GM19239 (cell line): ENCODE measurements at places on chromosomes 13 and 19.
A peak's percentile ranks its signal among the peaks of the same experiment; 100 is the strongest.

- DNase-seq, result no peak
Observed at GRCh38 chr13:38462605-38463004, 113.0 kb downstream of the UFM1 start.

- peak; percentile 73 for DNase-seq
Observed at GRCh38 chr13:40388617-40389016, 277.8 kb downstream of the FOXO1 start.

- no peak for DNase-seq
Observed at GRCh38 chr13:32381539-32381938, 46.4 kb downstream of the N4BP2L1 start.

DNA sequence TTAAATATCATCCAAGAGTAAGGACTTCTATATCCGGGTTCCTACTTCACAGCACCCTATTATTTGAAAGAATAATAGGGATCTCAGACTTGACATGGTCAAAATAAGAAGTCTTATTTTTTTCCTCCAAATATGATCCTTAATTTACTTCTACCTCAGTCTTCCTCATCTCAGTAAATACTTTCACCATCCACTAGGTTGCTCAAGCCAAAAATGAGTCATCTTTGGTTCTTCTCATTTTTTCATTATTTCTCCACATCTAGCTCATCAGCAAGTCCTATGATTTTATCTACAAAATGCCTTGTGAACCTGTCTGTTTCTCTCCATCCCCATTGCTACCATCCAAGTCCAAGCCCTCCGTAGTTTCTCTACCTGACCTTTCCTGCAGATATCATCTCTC lies 121.9 kb upstream of the GJB6 start:
- DNase-seq, result no peak

- DNase-seq, result no peak
Observed at GRCh38 chr19:41363371-41363752, 587 bp downstream of the B9D2 start.

- no peak for DNase-seq
Observed at GRCh38 chr13:71770710-71771109, 96.3 kb downstream of the DACH1 start.

DNA sequence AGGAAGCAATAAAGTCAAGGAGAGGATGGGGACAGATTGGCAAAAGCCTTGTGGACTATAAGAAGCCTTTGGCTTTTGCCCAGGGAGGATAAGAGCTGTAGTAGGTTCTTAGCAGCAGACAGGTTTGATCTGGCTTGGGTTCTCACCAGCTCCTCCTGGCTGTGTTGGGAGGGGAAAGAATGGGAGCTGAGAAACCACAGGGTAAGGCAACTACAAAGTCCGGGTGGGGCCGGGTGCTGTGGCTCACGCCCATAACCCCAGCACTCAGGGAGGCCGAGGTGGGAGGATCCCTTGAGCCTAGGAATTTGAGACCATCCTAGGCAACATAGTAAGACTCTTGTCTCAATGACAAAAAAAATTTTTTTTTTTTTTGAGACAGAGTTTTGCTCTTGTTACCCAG lies 20.6 kb downstream of the NECTIN2 start:
- DNase-seq, result no peak

GRCh38 chr13:113275387-113275786 lies 21.7 kb upstream of the LAMP1 start:
- no peak for DNase-seq

DNA sequence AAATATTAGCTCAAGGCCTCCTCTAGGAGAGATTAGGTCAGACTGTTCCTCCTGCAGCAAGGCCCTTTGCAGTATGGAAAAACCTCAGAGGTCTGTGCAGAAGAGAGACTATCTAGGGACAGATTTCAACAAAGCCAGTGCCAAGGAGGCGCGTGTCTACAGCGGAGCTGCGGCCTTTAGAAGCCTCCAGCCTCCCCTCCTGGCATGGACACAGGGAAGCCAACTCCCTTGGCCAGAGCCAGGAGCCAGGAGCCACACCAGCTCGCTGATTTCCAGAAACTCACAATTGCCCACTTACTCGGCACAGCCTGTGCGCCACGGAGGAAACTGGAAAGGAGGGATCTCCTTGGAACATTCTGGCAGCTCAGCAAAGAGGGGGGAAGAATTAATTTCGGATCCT lies 63.4 kb downstream of the INSR start:
- DNase-seq, result no peak

- no peak for DNase-seq
Observed at GRCh38 chr13:50080911-50081678, 65.9 kb downstream of the KCNRG start.

- no peak for DNase-seq
Observed at GRCh38 chr13:36453516-36453915, 21.2 kb downstream of the CCNA1 start.

- no peak for DNase-seq
Observed at GRCh38 chr19:58453743-58454142, 2.3 kb downstream of the ZNF324B start.

DNA sequence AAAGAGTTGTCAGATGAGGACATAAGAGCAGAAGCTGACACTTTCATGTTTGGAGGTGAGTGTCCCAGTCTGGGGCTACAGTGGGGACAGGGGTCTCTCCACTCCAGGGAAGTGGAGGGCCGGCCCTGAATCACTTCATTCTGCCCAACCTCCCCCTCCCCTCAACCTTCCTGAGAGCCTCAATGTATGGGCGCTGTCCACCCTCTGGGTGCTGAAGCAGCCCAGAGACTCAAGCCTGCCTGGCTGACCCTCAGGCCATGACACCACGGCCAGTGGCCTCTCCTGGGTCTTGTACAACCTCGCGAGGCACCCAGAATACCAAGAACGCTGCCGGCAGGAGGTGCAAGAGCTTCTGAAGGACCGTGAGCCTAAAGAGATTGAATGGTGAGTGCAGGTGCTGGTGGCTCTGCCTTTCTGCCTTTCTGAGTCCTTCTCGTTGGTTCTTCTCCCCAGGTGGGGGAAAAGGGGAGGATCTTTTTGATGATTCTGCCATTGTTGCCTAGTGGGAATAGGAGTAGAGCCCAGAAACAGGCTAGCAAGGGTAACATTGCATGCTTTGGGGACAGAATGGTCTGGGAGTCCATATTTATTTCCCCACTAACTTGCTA lies 8.8 kb downstream of the CYP4F8 start:
- DNase-seq, result no peak

DNA sequence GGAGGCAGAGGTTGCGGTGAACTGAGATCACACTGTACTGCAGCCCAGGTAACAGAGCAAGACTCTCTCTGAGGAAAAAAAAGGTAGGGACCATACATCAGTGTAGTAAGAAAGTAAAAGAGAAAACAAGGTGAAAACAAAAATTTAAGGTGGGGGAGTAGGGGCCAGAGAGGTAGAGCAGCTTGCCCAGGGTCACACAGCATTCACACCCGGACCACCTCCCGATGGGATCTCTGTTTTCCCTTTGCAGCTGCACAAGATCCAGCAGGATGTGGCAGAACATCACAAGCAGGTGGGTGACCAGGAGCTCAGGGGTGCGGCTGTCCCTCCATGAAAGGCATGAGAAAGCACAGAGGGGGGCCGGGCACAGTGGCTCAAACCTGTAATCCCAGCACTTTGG lies 4.5 kb downstream of the TLE6 start:
- no peak for DNase-seq

- DNase-seq, result no peak
Observed at GRCh38 chr13:64993514-64994164, 2236.5 kb downstream of the PCDH9 start.

DNA sequence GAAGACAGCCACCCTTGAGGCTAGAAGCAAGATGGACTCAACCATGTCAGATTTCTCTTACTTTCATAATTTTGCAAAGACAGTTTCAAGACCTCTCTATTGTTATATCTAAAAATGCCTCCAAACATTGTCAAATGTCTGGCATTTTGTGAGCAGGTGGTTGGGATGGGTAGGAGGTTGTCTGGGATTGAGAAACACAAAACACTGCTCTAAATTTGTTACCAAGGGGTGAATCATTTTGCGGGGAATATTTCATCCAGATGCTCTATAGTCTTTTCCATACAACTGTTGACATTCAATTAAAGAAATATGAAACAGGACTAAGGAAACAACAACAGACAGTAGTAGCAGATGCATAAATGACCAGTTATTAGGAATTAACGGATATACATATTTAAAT lies 208.2 kb downstream of the ITGBL1 start:
- DNase-seq, result no peak

GRCh38 chr19:6686628-6686975 lies 16.6 kb upstream of the TNFSF14 start:
- DNase-seq, result no peak
